ENCODE measurements at places on chromosomes 13 and 19.

DNA sequence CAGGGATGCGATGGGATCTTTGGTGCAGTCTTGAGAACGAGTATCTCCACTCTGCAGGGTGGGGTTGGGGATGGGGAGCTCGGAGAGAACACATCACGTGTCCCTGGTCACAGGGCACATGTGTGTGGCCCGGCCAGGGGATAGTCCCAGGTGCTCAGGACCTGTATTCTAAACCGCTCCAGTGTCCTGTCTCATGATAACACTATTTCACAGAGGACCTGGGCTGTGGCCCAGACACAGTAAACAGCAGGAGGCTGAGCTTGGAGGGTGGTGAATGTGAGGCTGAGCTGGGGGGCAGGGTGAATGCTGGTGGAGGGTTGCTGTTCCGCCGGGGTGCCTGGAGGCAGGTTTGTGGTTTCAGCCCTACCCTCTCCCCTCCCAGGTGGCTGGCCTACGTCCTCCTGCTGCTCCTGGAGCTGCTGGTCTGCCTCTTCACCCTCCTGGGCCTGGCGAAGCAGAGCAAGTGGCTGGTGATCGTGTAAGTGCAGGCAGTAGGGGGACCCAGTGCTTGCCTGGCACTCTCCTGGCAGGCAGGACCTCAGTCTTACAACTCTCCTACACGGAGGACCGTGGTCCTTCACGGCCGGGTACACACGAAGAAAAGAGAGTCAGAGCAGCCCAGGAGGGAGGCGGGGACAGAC, 11.1 kb downstream of the TTYH1 start:
- DNase-seq: no peak

DNA sequence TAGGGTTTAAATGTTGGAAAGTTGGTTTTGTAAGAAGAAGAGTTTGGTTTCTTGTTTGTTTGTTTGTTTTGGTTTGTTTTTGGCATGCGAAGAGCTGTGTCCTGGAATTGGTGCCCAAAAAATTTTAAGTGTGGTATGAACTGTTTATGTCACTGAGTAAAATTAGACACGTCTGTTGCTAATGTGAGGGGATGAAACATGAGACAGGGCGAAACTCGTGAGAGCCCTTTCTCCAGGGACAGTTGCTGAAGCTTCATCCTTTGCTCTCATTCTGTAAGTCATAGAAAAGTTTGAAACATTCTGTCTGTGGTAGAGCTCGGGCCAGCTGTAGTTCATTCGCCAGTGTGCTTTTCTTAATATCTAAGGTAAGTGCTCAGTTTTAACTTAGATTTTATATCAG, at the start of gene SGCG:
Gene SGCG, plus strand, starts transcription at position 269 of the 400 bp plus-strand sequence. CDS start 22,716 bp downstream, outside the sequence.
- no peak for DNase-seq

DNA sequence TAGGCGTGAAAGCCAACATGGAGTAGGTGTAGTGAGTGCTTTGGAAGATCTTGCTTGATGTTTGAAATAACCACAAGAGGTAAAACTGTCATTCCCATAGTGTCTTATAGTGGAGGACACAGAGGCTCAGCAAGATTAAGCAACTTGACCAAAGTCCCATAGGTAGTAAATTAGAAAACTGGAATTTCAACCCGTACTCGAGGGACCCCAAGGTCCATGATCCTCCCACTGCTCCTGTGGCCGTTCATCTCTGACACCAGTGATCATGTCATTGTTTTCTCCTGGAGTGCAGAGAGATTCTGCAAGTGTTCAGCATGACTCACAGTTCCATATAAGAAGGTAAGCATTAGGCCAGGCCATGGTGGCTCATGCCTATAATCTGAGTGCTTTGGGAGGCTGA, 126.9 kb downstream of the FGF9 start:
- DNase-seq: no peak

GRCh38 chr13:107743100-107743499, 472.2 kb downstream of the LIG4 start:
- no peak for DNase-seq

DNA sequence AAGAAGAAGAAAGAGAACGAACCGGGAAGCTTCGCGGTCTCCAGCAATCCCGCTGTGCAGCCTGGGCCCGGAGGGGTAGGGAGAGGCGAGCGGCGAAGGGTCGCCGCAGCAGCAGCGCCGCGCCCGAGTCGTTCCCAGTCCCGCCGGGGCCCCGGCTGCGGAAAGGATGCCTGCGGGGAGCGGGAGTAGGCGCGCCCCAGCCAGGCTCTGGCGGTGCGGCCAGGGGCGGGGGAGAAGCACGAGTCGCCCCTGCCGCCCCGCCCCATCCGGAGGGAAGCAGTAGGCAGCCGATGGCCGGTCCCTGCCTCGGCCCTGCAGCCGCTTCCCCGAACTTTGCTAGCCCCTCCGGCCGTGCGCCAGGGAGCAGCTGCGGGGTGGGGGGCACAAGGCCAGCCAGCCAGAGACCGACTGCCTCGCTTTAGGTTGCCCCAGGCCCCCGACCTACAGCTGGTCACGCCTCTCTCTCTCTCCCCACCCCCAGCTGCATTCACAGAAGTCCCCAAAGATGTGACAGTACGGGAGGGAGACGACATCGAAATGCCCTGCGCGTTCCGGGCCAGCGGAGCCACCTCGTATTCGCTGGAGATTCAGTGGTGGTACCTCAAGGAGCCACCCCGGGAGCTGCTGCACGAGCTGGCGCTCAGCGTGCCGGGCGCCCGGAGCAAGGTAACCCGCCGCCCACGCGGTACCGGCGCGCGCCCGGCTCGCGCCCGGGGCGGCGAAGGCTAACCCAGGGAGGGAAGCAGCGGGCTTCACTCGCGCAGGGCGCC, 1.1 kb downstream of the VSTM2B start:
- no peak for DNase-seq

- DNase-seq: no peak
Measured at GRCh38 chr13:113472355-113473025, 18.0 kb downstream of the DCUN1D2 start.

- DNase-seq: peak; percentile 65
Measured at GRCh38 chr13:48739386-48739964, 85.7 kb downstream of the CYSLTR2 start.

DNA sequence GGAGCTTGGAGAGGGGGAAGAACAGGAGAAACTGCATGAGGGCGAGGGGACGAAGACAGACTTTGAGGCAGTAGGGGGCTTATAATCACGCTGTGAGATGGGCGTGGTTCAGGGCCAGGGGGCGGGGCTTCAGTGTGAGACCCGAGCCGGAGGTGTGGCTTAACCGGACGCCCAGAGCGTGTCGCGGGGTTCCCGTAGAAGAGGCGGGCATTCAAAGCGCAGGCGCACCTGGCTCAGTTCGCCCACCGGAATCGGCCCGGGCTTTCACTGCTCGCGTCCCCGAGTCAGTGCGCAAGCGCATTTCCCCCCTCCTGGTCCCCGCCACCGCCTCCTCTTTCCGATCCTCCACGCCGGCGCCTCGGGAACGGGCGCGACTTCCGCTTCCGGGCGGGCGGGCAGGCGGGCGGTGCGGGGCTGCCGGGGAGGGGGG, 225 bp upstream of the ZNF865 start:
- peak; percentile 98 for DNase-seq

- DNase-seq: no peak
Measured at GRCh38 chr19:18611327-18612050, 1.2 kb upstream of the TMEM59L start.

DNA sequence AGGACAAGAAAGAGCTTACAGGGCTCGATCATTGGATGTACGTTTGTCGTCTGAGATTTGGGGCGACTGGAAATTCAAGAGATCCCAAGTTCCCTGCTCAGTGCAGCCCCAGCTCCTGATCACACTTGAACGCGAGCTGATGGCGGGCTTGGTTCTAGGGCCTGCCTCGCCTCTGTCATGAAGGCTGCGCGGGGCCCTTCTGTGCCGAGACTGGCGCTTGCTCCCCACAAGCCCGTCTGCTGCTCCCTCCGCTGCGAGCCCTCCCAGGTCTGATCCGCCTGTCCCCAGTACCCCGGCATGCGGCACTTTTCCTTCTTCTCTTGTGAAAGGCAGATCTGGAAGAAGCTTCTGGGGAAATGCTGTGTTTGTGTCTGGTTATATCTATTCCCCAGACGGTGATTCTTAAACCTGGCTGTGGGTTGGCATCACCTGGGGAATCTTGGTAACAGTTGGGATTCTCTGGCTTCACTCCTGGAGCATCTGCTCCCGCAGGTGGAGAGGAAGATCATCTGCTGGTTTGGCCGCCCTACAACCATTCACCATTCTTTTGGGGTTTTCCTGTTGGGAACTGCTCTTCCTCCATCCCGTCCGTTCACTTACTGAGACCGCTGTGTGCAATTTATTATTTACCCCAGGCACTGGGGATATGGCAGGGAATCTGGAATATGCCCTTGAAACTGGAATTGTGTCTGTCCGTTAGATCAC, 43.6 kb downstream of the SIPA1L3 start:
- DNase-seq: no peak

DNA sequence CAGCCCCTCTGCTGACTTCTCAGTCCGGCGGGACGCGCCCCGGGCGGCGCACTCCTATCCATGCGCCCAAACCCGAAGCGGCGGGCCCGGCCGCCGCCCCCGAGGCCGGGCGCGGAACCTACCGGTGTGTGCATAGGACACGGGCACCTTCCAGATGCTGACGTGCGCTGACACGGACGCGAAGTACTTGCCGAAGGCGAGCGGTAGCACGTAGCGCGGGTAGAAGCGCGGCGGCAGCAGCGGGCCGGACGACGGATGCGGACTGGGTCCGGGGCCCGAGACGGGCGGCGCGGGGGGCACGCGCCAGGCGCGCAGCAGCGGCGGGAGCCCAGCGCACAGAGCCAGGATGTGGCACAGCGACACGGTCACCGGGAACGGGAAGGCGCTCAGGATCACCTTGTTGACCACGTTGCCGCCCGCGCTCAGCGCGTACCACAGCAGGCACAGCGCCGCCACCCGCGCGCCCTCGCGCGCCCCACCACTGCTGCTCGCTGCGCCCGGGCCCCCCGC, 338 bp downstream of the SLC35E1 start:
- DNase-seq: peak; percentile 37

- DNase-seq: peak; percentile 82
Measured at GRCh38 chr19:1860042-1860775, 3.2 kb downstream of the KLF16 start.

- DNase-seq: no peak
Measured at GRCh38 chr13:99371956-99372355, 64.8 kb upstream of the GPR183 start.

GRCh38 chr13:113582841-113583631, 1.5 kb upstream of the TFDP1 start:
- no peak for DNase-seq

DNA sequence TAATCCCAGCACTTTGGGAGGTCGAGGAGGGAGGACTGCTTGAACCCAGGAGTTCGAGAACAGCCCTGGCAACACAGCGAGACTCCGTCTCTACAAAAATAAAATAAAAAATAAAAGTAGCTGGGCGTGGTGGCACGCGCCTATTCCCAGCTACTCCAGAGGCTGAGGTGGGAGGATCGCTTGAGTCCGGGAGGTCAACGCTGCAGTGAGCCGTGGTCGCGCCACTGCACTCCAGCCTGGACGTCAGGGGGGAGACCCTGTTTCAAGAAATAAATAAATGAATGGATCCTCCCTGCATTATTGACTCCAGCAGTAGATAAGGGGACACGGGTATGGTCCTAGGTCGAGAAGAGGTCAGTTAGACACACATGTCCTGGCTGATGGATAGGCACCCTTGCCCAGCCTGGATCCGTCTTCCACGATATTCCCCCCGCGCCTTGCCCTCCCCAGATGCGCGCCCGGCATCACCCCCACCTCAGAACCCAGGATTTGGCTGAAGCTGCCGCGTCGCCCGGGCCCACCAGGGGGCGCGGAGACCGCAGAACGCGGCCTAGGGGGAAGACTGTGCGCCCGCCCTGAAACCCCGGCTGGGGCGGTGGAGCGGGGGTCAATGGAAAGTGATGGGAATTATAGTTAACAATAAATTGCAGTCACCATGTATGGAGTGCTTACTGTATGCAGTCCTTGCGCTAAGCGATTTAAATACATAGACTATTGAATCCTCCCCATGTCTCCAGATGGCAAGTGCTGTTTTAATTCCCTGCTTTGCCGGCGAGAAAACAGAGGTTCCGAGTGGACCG, 2.1 kb upstream of the HOOK2 start:
- DNase-seq: peak; percentile 82

- peak; percentile 37 for DNase-seq
Measured at GRCh38 chr13:36752673-36753072, 66.3 kb upstream of the RFXAP start.

DNA sequence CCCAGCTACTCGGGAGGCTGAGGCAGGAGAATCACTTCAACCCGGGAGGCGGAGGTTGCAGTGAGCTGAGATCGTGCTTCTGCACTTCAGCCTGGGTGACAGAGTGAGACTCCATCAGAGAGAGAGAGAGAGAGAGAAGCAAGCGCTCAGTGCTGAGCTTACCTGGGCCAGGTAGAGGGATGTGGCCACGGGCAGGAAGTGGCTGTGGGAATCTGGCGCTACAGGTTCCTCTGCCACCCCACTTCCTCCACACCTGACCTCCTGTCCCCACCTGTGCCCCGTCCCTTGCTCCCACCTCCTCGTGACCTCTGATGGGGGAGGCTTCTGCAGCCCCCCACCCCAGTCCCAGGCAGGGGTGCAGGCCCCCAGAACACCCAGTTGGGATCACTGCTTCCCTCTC, 1.0 kb upstream of the NCCRP1 start:
- DNase-seq: no peak

DNA sequence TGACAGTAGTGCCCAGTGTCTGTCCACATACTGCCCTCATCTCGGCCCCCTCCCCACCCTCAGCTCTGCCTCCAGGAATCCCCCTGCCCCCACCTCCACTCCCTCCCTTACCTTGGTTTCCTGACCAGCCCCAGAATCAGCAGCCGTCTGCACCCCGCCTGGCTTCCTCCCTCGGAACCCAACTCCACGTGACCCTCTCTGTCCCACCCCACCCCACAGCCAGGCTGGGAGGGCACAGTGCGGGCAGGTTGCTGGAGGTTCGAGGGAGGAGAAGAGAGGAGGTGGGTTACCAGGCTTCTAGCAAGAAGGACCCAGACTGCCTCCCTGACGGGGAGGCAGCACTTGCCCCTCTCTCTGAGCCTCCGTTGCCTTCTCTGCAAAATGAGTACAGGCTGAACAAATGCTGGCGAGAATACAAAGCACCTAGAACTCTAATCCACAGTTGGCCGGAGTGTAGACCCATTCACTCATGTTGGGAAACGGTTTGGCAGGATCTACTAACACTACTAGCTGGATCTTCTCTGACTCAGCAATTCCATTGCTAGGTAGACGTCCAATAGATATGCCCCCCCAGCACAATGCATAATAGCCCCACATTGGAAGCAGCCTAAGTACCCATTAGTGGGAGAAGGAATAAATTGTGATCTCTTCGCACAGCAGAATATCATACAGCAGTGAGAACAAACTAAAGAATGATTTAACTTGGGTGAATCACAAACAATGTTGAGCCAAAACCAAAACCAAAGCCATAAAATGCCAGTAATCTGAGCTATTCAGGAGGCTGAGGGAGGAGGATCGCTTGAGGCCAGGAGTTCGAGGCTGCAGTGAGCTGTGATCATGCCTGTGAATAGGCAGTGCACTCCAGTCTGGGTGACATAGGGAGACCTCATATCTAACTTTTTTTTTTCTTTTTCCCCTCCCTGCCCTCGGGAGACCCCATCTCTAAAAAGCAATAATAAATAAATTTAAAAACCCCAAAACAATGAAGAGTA, at the start of gene RASAL3:
Gene RASAL3, minus strand, starts transcription at position 151 of the 992 bp plus-strand sequence. CDS start 186 bp downstream, outside the sequence.
- DNase-seq: no peak

- no peak for DNase-seq
Measured at GRCh38 chr19:4367781-4368127, 24.4 kb downstream of the MPND start.

- DNase-seq: no peak
Measured at GRCh38 chr13:114127473-114128347, 4.7 kb downstream of the RASA3 start.

- peak; percentile 65 for DNase-seq
Measured at GRCh38 chr19:37594982-37595382, 306 bp downstream of the ZNF540 start.
